ENCODE measurements at places on chromosomes 16 and 17.

GRCh38 chr16:79970551-79971236 lies 370.2 kb upstream of the MAF start:
- no peak for DNase-seq

- no peak for DNase-seq
Observed at GRCh38 chr17:26963163-26963503, 330.8 kb upstream of the WSB1 start.

GRCh38 chr17:42268236-42268635 lies 8.0 kb downstream of the STAT5B start:
- DNase-seq = no peak

- DNase-seq = no peak
Observed at GRCh38 chr16:9275377-9275776, 183.9 kb downstream of the HAPSTR1 start.

- DNase-seq = no peak
Observed at GRCh38 chr16:4846503-4846900, 586 bp downstream of the GLYR1 start.

DNA sequence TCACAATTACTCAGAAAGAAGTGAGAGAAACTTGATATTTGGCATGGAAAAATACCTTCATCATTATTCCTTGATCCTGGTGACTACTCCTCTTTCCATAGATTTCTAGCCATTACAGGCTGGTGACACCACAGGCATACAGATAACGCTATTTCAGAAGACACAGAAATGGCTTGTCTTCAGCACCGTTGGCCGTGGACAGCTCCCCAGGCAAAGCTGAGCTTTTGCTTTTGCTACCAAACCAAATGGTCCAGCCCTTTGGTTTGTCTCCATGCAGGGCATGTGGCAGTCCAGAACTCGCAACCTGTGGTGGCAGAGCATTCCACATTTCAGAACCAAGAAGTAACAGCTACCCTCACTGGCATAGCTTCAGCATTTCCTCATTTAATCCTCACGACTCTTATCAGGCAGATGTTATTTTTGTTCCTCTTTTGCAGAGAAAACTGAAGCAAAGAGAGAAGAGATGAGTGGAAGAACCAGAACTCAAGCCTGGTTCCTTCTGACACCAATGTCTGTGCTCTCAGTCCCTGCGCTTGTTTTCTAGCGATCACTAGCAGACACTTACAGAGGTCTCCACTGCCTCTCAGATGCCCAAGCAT lies 55.5 kb downstream of the HS3ST4 start:
- no peak for DNase-seq

DNA sequence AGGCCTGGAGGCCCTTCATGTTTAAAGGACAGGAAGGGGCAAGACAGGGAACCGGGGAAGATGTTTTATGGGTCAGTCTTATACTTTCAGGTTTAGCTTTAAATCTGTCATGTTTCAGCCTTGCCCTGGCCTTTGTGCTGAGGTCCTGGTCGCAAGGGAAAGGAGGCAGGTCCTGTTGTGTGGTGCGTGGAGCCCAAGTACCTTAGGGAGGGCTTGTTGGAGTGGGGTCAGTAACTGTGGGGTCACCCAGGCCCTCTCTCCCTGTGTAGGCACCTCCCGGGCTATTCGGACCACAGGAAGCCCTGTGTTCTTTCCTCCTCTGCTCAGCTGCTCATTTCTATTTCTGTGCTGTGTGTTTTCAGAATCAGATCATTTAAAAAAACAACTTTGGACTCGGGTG lies 42.7 kb downstream of the MPRIP start:
- no peak for DNase-seq

DNA sequence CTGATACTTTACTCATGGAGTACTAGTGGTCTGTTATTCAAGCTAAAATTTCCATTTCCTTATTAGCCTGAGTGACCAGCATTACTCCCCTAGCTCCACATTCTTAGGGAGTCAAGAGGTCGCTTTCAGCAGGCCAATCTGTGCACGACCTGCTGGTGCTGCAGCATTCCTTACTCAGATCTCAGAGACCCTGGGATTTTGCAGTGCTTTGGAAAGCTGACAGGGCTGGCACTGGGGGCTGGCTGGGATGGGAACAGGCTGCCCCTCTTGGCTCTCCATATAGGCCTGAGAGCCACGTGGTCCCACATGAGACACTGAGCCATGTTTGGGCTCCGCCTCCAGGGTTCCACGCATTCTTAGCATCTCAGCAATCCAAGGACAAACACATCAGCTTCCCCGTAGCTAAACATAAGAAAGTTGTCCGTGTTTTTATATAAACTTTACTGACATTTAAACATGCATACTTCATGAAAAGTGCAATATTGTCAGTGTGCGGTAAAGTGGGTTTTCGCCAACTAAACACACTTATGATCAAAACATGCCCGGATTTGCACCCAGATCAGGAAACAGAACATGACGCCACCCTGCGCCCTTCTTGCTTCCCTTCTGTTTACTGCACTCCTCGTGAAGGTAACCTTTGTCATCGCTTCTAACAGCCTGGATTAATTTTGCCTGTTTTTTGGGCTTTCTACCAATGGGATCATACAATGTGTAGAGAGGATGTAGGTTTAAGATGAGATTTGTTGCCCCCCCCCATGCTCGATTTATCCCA lies 254.5 kb upstream of the CACNG5 start:
- DNase-seq = no peak

DNA sequence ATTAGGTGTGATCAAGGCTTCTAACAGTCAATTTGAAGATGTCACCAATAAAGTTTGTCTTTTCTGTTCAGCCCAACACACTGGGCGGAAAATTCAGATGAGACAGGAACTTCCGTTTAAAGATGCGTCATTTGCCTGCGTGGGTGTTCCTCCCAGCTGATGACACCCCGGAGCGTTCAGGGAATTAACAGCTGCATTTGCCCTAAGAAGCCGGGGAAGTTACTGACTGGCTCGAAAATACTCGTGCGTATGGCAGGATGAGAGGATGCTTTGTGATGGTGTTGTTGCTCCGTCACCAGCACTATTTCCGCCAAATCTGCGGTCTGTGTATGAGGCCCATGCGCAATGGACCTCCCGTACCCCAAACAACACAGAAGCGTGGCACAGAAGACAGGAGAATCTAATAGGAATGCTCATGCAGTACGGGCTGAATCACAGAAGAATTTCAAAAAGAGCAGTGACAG lies 11.9 kb upstream of the PVALEF start:
- DNase-seq = no peak

- DNase-seq = peak; percentile 48
Observed at GRCh38 chr17:1298606-1299005, 19.1 kb downstream of the TRARG1 start.

GRCh38 chr17:33689725-33690124 lies 396.6 kb upstream of the ASIC2 start:
- DNase-seq = no peak

- peak; percentile 14 for DNase-seq
Observed at GRCh38 chr16:10981697-10982216, 37.4 kb downstream of the CLEC16A start.
